ENCODE measurements at places on chromosomes 2 and 18. TPM values are rescaled to one million over a fixed set of nuclear protein-coding genes. Genes with fewer than 3 reads are reported as not detected.

APCDD1 gene
- 232 TPM for total RNA-seq

TNFRSF11A gene
- total RNA-seq: 17.1 TPM

NTSR2 gene
- total RNA-seq: not detected

- DNase-seq: no peak
Observed at GRCh38 chr18:74256190-74256589, 35.6 kb downstream of the CYB5A start.

- no peak for DNase-seq
Observed at GRCh38 chr2:8154936-8155335, 526.9 kb upstream of the ID2 start.

- no peak for DNase-seq
Observed at GRCh38 chr2:20567159-20567925, 83.6 kb downstream of the HS1BP3 start.
